BE2C (cell line): ENCODE measurements at places on chromosomes 2 and 18.

GRCh38 chr2:130160131-130160530 lies 15.2 kb upstream of the CCDC74B start:
- no peak for DNase-seq

DNA sequence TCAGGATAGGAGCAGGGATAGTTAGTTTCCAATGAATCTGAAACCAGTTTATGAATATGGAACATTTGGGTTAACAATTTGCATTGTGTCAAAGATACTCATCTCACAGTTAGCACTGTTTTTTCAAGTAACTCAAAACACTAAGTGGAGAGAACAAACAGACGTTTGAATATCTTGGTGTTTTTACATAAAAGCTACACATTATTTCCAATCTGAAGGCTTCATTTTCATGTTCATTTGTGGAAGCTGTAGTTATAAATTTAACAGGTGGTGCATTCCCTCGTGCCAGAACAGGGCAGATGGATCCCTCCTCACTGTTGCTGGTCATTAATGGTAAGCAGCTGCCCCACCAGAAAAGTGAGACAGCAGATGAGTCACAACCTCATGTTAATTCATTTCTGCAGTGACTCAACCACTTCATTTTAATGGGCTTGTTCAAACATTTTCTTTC lies 286.9 kb downstream of the TMX3 start:
- DNase-seq = peak; percentile 8

DNA sequence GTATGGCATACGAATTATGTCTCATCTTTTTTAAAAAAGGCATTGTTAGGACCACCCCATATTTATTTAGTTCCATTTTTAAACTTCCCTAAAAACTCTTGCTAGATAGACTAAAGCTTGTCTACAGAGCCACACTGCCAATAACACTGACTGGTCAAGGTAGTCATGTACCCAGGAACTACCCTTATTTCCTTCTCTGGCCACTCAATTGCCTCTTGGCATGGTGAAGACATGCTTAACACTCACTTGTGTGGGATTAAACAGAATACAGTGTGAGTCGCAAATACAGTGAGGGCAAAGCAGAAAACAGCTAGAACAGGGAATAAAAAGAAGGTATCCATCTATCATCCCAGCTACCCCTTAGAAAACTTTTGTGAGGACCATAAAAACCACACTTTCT lies 57.4 kb downstream of the KCNG3 start:
- DNase-seq = no peak

DNA sequence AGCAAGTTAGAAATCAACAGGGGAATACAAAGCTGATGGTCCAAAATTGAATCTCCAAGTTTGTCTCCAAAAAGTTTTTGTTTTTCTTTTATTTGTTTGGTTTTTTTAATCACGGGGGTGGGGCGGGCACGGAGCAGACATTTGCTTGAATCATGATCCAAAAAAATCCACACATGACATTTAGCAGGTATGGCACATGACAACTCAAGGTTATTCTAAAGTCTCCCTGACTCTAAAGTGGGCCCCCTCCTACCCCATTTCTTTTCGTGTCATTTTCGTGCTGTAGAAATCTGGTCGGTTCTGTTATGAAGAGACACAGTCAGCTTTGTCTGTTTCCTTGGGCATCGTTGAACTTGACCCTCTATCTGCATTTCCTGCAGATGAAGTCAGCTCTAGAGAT lies 14.6 kb downstream of the RNU4ATAC start:
- no peak for DNase-seq

GRCh38 chr2:207746131-207746530 lies 23.6 kb downstream of the FZD5 start:
- peak; percentile 72 for DNase-seq

DNA sequence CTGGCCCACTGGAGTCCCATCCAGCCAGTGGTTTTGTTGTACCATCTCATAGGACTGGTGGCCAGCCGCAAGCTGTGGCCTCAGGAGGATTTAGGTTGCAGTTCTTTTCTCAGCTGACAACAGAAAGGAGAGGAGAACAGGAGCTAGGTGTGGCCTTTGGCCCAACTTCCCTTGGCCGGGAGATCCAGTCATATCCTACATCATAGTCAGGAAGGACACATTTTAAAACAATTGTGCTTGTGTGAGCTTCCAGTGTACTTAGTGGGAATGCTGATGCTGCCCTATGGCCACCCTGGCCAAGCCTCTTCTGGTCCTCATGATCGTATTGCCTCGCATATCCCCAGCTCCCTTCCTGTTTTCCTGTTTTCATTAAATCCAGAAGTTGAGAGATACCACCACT lies 98.1 kb downstream of the WDSUB1 start:
- DNase-seq = no peak

DNA sequence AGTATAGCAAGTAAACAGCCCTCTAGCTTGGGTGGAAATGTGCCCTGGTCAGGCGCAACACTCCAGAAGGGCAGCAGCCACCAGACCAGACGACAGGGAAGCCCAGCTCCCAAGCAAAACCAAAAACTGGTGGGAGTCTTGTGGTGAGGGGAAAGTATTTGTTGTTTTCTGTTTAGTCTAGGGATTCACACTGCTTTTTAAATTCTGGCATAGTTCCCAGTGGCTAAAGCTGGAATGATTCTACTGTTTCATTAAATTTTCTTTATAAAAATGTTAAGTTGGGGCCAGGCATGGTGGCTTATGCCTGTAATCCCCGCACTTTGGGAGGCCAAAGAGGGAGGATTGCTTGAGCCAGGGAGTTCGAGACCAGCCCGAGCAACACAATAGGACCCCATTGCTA lies 38.5 kb downstream of the MERTK start:
- no peak for DNase-seq

- no peak for DNase-seq
Observed at GRCh38 chr2:159637240-159637639, 20.9 kb upstream of the BAZ2B start.

DNA sequence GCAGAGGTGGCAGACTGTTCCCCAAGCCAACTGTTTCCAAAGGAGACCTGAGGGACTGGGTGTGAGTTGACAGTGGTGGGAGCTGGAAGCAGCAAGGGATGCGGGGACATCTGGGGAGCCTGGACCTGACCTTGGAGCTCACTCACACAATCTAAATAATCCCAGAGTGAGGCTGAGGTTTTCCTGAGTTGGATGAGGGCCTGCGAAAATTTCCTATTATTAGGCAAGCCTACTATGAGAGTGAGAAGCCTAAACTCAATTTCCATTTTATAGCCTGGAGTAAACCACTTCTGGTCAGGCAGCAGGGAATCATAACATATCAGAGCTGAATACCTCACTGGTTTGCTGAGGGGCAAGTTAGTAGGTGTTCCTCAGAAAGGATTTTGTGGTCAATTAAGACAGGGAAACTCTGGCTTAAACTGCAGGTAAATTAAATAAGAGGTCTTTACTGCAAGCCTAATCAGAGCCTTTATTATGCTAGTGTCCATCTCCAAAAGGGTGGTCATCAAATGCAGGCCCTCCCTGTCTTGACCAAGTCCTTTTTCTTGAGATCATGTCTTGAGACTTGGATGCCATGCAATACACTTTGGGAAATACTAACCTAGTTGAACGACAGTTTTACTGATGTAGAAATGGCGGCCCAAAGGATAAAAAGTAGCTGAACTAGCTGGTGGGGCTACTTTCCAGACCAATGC lies 1.7 kb upstream of the COX5B start:
- no peak for DNase-seq

DNA sequence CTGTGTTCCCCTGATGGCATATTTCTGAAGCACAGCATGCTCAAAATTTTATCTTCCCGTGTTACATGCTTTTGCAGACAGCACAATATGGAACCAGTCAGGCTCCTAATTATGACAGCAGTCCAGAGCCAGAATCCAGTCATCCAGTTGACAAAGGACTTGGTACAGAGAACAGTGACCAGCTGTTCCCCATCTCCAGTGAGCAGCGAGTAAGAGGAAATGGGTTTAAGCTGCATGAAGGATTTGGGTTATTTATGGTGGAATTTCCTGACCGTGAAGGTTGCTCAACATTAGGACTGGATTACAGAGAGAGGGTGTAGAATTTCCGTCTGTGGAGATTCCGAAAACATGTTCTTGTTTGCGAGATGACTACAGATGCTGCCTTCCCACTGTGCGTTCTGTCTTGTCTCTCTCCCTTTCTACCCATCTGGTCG lies 24.4 kb downstream of the SGPP2 start:
- DNase-seq = no peak

GRCh38 chr18:80163183-80163582 lies 54.1 kb downstream of the ADNP2 start:
- DNase-seq = no peak

- DNase-seq = no peak
Observed at GRCh38 chr18:55296115-55296514, 291.9 kb downstream of the TCF4 start.

GRCh38 chr2:38572167-38572566 lies 30.6 kb downstream of the HNRNPLL start:
- no peak for DNase-seq

GRCh38 chr2:47070920-47071824 lies 83.9 kb downstream of the STPG4 start:
- DNase-seq = peak; percentile 69

DNA sequence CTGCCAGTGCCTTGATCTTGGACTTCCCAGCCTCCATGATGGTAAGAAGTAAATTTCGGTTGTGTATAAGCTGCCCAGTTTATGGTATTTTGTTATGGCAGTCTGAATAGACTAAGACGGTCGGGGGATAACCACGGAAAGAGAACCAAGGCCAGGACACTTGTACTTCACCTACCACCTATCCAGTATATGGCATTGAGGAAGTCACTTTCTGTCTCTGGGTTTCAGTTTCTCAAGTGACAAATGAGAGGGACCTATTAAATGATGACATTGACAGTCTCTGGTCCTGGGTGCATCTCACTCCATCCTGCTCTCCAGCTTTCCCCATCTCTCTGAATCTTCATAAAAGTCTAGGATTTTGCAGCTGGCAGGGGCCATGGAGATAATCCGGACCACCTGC lies 183.8 kb upstream of the MSH6 start:
- DNase-seq = no peak

GRCh38 chr2:36266536-36267121 lies 88.9 kb upstream of the CRIM1 start:
- no peak for DNase-seq

DNA sequence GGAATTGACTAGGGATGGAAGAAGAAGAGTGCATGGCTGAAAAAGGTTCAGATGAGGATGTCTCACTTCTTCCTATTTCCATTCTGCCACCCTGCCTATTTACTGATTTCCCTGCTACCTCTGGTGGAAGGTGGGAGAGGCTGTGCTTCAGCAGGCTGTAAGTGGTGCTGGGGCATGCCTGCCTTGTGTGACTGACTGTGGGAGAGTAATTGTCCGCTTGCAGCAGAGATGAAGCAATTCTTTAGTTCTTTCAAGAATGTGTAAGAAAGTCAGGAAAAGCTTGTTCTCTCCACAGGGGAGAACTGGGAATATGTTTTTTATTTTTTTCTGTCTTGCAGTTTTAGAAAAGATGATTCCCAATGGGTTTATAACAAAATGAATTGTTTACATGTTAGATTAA lies 72.5 kb upstream of the NYAP2 start:
- DNase-seq = no peak
